CD8-positive, alpha-beta memory T cell (primary cell): ENCODE measurements at places on chromosomes 11 and 22.

- no peaks in the 10 kb centered on the region for H3K27me3 ChIP-seq
- H3K4me1 ChIP-seq: peaks cover 20% of the 10 kb centered on the region
- no peak overlapping the region for H3K4me3 ChIP-seq
- peaks cover 15% of the 10 kb centered on the region for H3K36me3 ChIP-seq
- H3K27ac ChIP-seq: no peak overlapping the region
Observed at GRCh38 chr11:2943711-2944118, 14.5 kb upstream of the PHLDA2 start.

DNA sequence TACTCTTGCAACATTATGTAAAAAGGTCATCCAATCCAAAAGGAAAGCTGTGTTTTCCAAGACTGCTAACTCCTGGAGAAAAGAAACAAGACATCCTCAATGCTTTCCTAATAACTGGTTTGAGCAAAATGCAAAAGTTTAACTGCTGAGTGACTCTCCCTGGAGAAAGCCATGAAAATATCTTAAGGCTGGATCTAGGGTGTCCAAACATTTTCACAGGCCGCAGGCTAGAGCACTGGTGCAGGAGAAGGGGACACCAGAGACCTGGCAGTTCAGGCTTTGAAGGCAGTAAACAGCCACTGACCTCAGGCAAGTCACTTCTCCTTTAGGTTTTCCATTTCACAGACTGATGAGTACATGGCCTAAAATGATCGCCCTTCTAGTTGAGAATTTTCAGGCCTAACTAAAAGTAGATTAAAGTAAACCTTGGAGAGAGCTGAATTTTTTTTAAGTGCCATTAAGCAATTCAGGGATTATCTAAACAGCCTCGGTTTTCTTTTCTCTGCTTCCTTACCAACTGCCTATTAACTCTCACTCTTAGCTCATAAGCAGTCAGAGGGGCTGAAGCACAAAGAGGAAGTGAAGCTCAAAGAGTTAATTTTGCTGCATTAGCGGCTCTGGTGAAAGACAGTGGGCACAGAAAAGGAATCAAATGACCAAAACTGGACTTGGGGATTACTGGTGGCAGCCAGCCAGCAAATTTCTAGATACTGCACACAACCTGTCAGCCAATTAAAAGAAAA lies 2.3 kb downstream of the CHKA start:
- no peaks in the 10 kb centered on the region for H3K27me3 ChIP-seq
- peak overlapping the region; percentile 6 for H3K27ac ChIP-seq
- peaks cover 12% of the 10 kb centered on the region for H3K4me1 ChIP-seq
- no peak overlapping the region for H3K4me3 ChIP-seq

GRCh38 chr11:61480994-61481335 lies 27.6 kb upstream of the LRRC10B start:
- H3K36me3 ChIP-seq: no peaks in the 10 kb centered on the region
- no peak overlapping the region for H3K4me3 ChIP-seq
- no peaks in the 10 kb centered on the region for H3K27me3 ChIP-seq
- H3K27ac ChIP-seq: no peak overlapping the region
- H3K4me1 ChIP-seq: peaks cover 8% of the 10 kb centered on the region

GRCh38 chr11:134432776-134433175 lies 20.7 kb upstream of the B3GAT1 start:
- no peak for DNase-seq
- H3K27me3 ChIP-seq: no peaks in the 10 kb centered on the region
- no peak overlapping the region for H3K27ac ChIP-seq
- H3K36me3 ChIP-seq: no peaks in the 10 kb centered on the region
- no peak overlapping the region for H3K4me3 ChIP-seq

DNA sequence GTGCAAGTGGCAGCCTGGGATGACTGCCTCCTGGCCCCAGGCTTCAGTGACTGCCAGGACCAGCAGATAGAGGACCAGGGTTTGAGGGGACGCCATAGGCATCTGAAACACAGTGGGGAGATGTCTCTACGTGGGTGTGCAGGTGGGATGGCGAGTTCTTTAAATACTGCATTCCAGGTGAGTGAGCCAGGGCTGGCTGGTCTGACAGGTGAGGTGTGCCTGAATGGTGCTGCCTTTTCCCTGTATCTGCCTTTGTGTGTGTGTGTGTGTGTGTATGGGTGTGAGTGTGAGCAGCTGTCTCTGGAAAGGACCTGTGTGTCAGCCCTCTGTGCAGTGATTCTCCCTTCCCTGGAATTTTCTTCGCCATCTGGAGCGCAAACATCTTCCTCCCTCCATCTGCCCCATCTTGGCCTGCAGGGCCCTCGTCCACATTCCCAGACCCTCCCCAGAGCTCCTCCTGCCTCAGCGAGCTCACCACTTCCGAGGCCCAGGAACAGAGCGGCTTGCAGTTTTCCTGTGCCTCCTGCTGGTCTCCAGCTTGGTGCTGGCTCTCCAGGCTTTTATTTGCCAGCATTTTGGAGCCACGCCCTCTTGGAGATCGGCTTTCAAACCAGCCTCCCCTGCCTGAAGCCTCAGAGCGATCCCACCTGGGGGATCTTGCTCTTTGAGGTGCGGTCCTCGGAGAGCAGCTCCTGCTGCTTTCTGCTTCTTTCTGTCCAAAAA lies at the start of gene GPHA2:
GPHA2 (minus strand) TSS at position 535 of the 723 bp plus-strand sequence; CDS start at position 102, 433 bp downstream.
- no peaks in the 10 kb centered on the region for H3K27me3 ChIP-seq
- no peak within 1 kb of the TSS for H3K4me3 ChIP-seq
- peaks cover 11% of the 10 kb centered on the region for H3K36me3 ChIP-seq
- DNase-seq: no peak

DNA sequence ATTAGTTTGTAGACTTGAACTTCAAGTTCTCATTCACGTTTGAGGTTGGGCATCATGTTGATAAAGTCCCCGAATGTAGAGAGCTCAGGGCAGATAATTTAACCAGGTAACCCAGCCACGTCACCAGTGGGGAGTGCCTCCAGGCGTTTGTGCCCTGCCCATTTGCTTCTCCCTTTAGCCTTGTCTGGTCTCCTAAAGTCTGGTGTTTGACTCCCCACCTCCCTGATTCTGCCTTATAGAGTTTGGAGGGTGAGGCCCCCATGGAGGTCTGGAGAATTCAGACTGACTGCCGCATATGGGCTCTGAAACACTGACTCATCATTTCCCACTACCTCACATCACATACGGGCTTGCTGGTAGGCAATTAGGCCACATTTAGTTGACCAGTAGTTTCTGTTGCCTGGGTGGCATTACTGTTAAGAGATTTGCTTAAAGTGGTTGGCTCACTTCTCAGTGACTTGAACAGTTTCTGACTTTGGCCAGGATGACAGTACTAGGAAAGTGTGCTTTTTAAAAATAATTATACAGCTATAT lies 99.3 kb upstream of the GAL start:
- H3K4me3 ChIP-seq: no peak overlapping the region
- no peak overlapping the region for H3K27ac ChIP-seq

- H3K4me3 ChIP-seq: no peak overlapping the region
- no peaks in the 10 kb centered on the region for H3K36me3 ChIP-seq
- no peak for DNase-seq
- H3K27me3 ChIP-seq: no peaks in the 10 kb centered on the region
- no peaks in the 10 kb centered on the region for H3K4me1 ChIP-seq
Observed at GRCh38 chr11:44992181-44992582, 41.5 kb upstream of the TP53I11 start.

- no peaks in the 10 kb centered on the region for H3K27me3 ChIP-seq
- H3K4me3 ChIP-seq: no peak overlapping the region
- H3K27ac ChIP-seq: no peak overlapping the region
- H3K4me1 ChIP-seq: no peaks in the 10 kb centered on the region
- H3K36me3 ChIP-seq: no peaks in the 10 kb centered on the region
- no peak for DNase-seq
Observed at GRCh38 chr11:92859156-92859690, 110.2 kb upstream of the MTNR1B start.

DNA sequence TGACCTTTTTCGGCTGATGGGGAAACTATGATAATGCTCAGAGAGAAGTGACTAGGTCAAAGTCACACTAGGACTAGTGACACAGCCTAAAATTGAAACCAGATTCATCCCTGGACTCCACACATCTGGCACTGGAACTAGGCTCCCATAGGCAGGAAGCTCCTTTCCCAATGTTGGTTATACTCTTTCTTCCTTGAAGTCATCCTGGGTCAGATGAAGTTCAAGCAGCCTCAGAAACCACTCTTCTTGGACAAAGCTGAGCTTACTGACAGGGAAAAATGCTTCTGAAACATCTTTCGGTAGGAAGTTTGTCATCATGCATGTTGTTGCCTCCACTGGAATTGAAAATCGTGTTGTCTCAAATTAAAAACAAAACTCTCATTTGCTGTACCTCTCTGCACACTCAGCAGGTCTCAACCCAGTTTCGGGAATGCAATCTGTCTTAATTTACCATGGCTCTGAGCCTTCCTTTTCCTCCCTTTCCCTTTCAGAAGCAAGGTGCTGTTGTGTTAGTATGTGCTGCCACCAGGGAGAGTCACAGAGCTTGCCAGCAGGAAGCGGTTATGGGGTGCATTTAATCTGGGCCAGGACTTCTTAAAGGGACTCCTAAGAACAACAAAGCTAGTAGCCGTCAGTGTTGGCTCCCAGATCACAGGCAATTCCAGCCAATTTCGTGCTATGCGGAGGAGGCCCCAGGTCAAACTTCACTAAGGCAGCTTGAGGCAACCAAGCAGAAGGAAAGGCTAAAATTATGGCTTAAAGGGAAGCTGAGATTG lies 384.8 kb downstream of the TENM4 start:
- no peaks in the 10 kb centered on the region for H3K36me3 ChIP-seq
- no peak for DNase-seq
- no peak overlapping the region for H3K4me3 ChIP-seq

- H3K27me3 ChIP-seq: no peaks in the 10 kb centered on the region
- H3K27ac ChIP-seq: no peak overlapping the region
- H3K36me3 ChIP-seq: no peaks in the 10 kb centered on the region
- no peaks in the 10 kb centered on the region for H3K4me1 ChIP-seq
- H3K4me3 ChIP-seq: no peak overlapping the region
Observed at GRCh38 chr11:115104851-115105453, 399.3 kb downstream of the CADM1 start.

GRCh38 chr22:28601915-28602314 lies 77.7 kb downstream of the TTC28 start:
- H3K27ac ChIP-seq: no peak overlapping the region
- DNase-seq: no peak
- peaks cover 12% of the 10 kb centered on the region for H3K27me3 ChIP-seq
- H3K4me1 ChIP-seq: no peaks in the 10 kb centered on the region

DNA sequence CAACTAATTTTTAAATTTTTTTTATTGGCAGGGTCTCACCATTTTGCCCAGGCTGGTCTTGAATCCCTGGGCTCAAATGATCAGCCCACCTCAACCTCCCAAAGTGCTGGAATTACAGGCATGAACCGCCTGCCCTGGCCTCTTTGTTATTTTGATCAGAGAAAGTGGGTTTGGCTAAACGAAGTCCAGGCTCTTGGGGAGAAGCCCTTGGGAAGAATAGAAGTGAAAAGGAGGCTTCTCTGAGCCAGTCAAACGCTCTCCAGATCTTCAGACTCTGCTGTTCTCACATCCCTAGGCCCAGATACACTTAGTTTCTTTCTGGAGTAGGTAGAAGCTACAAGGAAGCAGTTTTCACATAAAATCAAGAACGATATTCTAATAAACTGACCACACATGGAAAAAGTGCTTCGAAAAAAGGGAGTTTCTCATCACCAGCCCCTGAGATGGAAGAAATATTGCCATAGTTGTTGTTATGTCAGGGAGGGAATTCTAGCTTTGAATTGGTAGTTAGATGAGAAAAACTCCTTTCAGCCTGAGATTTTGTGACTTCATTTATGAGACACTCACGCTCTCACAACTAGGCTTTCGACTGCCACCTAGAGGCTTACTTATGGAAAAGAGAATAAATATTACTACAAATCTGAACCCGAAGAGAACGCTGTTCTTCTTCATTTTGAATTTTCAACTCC lies 41.7 kb upstream of the AQP11 start:
- H3K36me3 ChIP-seq: no peaks in the 10 kb centered on the region
- H3K4me1 ChIP-seq: no peaks in the 10 kb centered on the region
- no peak overlapping the region for H3K4me3 ChIP-seq
- DNase-seq: peak; percentile 17
- no peaks in the 10 kb centered on the region for H3K27me3 ChIP-seq

- no peak overlapping the region for H3K27ac ChIP-seq
- no peak overlapping the region for H3K4me3 ChIP-seq
- no peaks in the 10 kb centered on the region for H3K4me1 ChIP-seq
- H3K27me3 ChIP-seq: no peaks in the 10 kb centered on the region
- no peak for DNase-seq
Observed at GRCh38 chr11:134642206-134642605, 230.2 kb upstream of the B3GAT1 start.

GRCh38 chr11:118437208-118438125 lies 1.2 kb downstream of the KMT2A start:
- peak overlapping the region; percentile 76 for H3K4me3 ChIP-seq
- H3K27ac ChIP-seq: peak overlapping the region; percentile 89
- DNase-seq: peak; percentile 70
- H3K27me3 ChIP-seq: no peaks in the 10 kb centered on the region

- DNase-seq: no peak
- H3K4me3 ChIP-seq: no peak overlapping the region
- peaks cover 6% of the 10 kb centered on the region for H3K36me3 ChIP-seq
- no peak overlapping the region for H3K27ac ChIP-seq
- H3K4me1 ChIP-seq: peaks cover 36% of the 10 kb centered on the region
- H3K27me3 ChIP-seq: no peaks in the 10 kb centered on the region
Observed at GRCh38 chr22:23233752-23234408, 53.6 kb downstream of the BCR start.

- H3K27me3 ChIP-seq: peaks cover 3% of the 10 kb centered on the region
- no peaks in the 10 kb centered on the region for H3K4me1 ChIP-seq
- no peaks in the 10 kb centered on the region for H3K36me3 ChIP-seq
- no peak for DNase-seq
- no peak overlapping the region for H3K27ac ChIP-seq
- H3K4me3 ChIP-seq: no peak overlapping the region
Observed at GRCh38 chr11:93216511-93217101, 18.8 kb upstream of the SLC36A4 start.

GRCh38 chr22:35258191-35258988 lies 1.1 kb downstream of the HMGXB4 start:
- no peak for DNase-seq
- H3K4me3 ChIP-seq: peak overlapping the region; percentile 52
- H3K4me1 ChIP-seq: peaks cover 16% of the 10 kb centered on the region
- no peaks in the 10 kb centered on the region for H3K27me3 ChIP-seq
- peaks cover 6% of the 10 kb centered on the region for H3K36me3 ChIP-seq

GRCh38 chr11:58770166-58770565 lies 38.4 kb upstream of the GLYAT start:
- no peak overlapping the region for H3K4me3 ChIP-seq
- no peaks in the 10 kb centered on the region for H3K4me1 ChIP-seq
- no peaks in the 10 kb centered on the region for H3K36me3 ChIP-seq

GRCh38 chr22:38758276-38758945 lies 2.6 kb upstream of the SUN2 start:
- peaks cover 10% of the 10 kb centered on the region for H3K36me3 ChIP-seq
- peaks cover 35% of the 10 kb centered on the region for H3K4me1 ChIP-seq
- H3K27me3 ChIP-seq: no peaks in the 10 kb centered on the region
- no peak overlapping the region for H3K27ac ChIP-seq
- DNase-seq: peak; percentile 27
- no peak overlapping the region for H3K4me3 ChIP-seq

GRCh38 chr22:28799606-28800307 lies 612 bp downstream of the XBP1 start:
- H3K4me3 ChIP-seq: peak overlapping the region; percentile 99
- H3K4me1 ChIP-seq: peaks cover 49% of the 10 kb centered on the region
- H3K36me3 ChIP-seq: peaks cover 27% of the 10 kb centered on the region
- peak overlapping the region; percentile 100 for H3K27ac ChIP-seq

- no peak overlapping the region for H3K4me3 ChIP-seq
- no peak overlapping the region for H3K27ac ChIP-seq
- no peaks in the 10 kb centered on the region for H3K27me3 ChIP-seq
- DNase-seq: no peak
Observed at GRCh38 chr11:87739261-87739660, 436.0 kb downstream of the RAB38 start.

- no peaks in the 10 kb centered on the region for H3K36me3 ChIP-seq
- H3K4me1 ChIP-seq: peaks cover 4% of the 10 kb centered on the region
- no peak overlapping the region for H3K4me3 ChIP-seq
- DNase-seq: no peak
- H3K27ac ChIP-seq: no peak overlapping the region
- no peaks in the 10 kb centered on the region for H3K27me3 ChIP-seq
Observed at GRCh38 chr11:20372081-20372626, 8.6 kb downstream of the HTATIP2 start.
